Stimulated activated CD8-positive, alpha-beta memory T cell treated with anti-CD3 and anti-CD28 coated beads, Interleukin-4, amount 100 ng/mL, for 1 hour (primary cell): ENCODE measurements at places on chromosomes 13 and 19.

DNA sequence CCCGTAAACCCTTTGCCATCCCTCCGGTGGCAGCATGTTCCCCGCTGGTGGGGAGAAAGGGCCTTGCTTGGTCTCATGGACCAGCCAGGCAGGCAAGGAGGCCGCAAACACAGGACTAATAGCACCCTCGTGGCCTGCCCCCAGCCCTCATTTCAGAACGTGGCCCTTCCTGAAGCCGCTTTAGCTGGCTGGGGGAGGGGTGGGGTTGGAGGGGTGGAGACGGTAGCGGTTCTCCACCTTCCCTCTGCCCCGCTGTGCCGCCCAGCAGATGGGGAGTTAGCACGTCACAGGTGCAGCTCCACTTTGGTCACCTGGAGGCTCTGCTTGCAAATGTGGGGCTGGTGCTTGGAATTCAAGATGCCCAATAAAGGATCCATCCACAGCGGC, 59.3 kb upstream of the URI1 start:
- no peak for DNase-seq

- DNase-seq, result no peak
Measured at GRCh38 chr19:18108897-18109296, 11.3 kb downstream of the MAST3 start.

GRCh38 chr13:34114581-34114980, 296.6 kb downstream of the RFC3 start:
- DNase-seq, result no peak

GRCh38 chr13:32246468-32246867, 68.7 kb downstream of the ZAR1L start:
- DNase-seq, result no peak

DNA sequence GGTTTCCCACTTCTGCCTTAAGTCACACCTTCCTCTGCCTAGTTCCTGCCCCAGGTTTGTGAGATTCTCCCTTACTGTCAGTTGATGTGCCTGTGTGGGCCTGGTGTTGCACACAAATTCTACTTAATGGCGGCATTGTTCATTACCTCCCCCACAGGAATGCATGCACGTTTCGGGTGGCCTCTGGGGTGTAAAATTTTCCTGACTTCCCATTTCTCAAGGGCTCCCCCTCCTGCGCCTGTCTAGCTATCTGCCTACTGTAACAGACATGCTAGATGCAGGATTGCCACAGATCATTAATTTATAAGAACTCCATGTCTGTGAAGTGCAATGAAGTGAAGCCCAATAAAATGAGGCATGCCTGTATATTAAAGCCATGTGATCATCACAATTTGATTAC, 1466.3 kb downstream of the PCDH9 start:
- no peak for DNase-seq

DNA sequence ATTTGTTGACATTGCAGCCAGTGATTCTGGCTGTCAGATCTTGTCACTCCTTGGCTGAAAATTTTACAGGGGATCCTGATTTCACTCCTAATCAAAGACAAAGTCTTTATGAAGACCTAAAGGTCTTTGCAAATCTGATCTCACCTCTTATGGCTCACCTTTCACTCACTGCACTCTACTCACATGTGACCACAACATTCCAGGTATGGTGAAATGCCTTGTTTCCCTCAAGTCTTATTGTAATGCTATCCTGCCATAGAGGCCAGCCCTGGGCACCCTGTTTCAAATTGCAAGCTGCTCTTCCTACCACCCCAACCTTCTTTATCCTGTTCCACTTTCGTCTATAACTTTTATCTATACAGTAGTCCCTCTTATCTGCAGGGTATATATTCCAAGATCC, 200.1 kb downstream of the NDFIP2 start:
- no peak for DNase-seq

- no peak for DNase-seq
Measured at GRCh38 chr13:111467111-111467890, 146.9 kb downstream of the TEX29 start.

GRCh38 chr13:32125221-32125689, 93.7 kb downstream of the FRY start:
- DNase-seq, result no peak

- DNase-seq, result no peak
Measured at GRCh38 chr13:113060557-113061270, 44.9 kb upstream of the F7 start.

DNA sequence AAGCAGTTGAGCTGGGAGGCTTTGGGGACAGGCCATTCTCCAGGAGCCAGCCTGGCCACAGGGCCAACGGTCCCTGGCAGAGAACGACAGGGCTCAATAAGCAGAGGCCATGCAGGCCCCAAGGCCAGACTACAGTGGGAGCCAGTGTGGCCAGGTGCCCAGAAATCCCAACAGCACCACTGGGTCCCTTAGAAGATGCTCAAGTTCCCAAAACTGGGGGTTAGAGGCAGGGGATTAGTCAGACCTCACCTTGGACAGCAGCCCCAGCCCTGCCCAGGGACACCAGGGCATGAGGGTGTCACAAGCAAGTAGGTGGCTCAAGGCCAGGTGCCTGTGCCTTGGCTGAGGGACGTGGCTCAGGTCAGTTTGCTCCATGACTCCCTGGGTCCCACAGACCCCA, 12.8 kb downstream of the SCGB2B2 start:
- no peak for DNase-seq

DNA sequence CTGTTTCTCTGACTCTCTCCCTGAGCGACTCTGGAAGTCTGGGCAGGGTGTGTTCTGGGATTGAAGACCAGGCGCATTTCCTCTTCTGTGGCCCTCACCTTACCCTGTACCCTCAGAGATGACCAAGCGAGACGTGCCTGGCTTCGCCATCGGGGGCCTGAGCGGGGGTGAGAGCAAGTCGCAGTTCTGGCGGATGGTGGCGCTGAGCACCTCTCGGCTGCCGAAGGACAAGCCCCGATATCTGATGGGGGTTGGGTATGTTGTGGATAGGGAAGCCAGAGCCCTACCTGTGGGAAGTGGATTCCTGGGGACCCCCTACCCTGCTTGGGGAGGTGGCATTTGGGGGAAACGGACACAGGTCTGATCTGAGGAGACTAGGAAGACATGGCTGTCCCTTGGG, 5.8 kb upstream of the DNM2 start:
- no peak for DNase-seq

- no peak for DNase-seq
Measured at GRCh38 chr13:72586518-72586917, 140.9 kb downstream of the MZT1 start.

DNA sequence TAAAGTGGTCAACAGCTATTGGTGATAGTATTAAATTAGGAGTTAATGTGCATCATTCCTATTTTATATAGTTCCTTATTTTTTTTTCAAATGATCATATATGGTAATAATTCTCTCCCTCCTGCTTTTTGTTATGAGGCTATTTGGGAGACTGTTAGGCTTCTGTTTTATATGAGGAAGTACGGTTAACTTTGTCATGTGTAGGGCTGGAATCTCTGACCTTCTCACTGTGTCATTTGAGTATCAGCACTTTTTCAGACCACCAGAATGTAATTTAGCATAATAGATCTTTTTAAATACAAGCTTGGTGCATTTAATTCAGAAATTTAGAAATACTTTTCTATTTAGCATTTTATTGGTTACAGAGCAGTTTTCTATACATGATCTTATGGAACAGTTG, 7.7 kb downstream of the DGKH start:
- DNase-seq, result no peak

DNA sequence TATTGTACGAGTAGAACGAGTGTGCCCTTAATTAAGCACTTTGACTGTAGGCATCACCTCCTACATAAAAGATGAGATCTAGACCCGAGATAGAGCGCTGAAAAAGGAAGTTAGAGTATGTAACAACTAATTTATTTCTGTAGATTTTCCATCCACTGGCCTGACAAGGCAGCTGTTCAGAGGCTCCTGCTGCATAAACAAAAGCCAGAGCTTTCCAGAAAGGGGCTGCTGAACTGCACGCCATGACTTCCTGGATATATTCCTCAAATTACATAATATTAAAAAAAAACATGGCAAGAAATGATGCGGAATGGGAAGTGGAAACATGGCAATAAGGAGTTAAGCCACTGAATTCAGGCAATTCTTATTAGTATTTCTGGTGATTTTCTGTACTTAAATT, 89.7 kb downstream of the AKAP11 start:
- DNase-seq, result no peak

DNA sequence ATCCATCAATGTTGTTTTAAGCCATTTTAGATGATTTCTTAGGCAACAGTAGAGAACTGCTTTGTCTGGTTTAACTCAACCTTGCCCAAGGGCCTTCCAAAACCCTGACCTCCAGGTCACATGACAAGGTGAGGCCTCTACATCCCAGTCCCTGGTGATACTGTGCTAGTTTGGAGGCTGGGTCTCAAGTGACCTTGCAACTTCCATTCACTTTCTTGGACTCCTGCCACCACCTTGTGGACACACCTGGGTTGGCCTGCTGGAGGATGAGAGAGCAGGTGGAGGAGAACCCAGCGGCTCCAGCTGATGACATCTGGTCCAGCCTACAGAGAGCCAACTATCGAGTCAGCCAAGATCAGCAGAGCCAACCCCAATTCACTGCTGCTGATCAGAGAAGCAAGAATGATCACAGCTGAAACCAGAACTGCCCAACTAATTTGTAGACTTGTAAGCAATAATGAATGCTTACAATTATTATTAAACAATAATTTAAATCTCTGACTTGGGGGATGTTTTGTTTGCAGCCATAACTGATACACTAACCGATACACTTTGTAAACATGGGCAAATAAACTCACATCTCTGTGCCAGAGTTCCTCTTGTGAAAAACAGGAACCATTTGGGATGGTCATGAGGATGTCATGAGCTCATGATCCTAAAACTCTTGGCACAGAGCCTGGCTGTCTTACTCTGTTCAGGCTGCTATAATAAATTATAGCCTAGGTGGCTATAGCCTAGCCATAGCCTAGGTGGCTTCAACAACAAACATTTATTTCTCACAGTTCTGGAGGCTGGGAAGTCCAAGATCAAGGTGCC, 11.5 kb downstream of the FAM187B start:
- no peak for DNase-seq

GRCh38 chr13:44523146-44524015, 52.7 kb downstream of the TSC22D1 start:
- no peak for DNase-seq

DNA sequence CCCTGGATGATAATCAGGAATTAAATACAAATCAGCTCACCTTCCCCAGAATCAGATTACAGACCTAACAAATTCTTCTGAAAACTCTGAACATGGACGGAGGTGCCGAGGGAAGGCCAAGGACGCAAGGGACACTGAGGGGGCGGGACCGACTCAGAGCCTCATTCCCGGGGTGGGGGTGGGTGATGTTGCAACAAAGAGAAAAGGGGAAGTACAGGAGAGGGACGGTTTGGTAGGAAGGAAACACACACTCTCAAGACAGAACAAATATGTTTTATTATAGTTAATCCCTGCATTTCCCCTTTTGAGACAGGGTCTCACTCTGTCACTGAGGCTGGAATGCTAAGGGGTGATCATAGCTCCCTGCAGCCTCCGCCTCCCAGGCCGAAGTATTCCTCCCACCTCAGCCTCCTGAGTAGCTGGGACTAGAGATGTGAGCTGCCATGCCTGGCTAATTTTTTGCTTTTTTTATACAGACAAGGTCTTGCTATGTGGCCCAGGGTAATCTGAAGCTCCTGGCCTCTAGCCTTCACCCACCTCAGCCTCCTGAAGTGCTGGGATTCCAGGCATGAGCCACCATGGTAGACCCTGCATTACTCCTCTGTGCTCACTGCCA, 786 bp upstream of the LILRA2 start:
- no peak for DNase-seq

- DNase-seq, result no peak
Measured at GRCh38 chr19:48646722-48647216, 782 bp upstream of the CA11 start.

- no peak for DNase-seq
Measured at GRCh38 chr19:23996549-23996948, 81.9 kb downstream of the ZNF726 start.

GRCh38 chr19:4473763-4474513, 1.8 kb downstream of the HDGFL2 start:
- DNase-seq, result no peak

GRCh38 chr19:53057904-53058580, 13.5 kb downstream of the ERVV-2 start:
- DNase-seq, result no peak

DNA sequence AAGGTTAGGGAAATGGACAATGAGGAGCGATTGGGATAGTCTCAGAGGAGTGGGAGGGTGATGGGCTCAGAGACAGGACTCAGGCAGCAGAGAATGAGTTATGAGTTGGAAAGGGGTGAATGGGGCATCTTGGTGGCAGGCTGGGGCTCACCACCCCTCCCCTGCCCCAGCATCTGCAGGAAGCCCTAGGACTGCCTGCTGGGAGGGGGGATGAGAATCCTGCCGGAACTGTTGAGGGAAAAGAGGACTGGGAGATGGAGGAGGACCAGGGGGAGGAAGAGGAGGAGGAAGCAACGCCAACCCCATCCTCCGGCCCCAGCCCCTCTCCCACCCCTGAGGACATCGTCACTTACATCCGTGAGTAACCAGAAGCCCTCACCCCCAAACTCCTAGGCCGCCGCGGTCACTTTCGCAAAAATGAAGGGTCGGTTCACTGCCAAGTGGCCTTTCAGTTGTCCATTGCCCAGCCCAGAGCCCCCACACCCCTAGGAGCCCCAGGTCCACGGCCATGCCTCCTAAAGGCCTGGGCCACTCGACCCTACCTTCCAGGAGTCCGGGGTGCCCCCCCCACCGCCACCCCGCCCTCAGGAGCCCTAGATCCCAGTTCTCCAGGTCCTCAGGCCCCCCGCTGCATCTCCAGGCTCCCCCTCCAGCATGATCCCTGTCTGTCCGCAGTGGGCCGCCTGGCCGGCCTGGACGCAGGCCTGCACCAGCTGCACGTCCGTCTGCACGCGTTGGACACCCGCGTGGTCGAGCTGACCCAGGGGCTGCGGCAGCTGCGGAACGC, 764 bp downstream of the CLEC11A start:
- DNase-seq, result no peak

GRCh38 chr19:42111384-42111783, 20.9 kb downstream of the POU2F2 start:
- no peak for DNase-seq

DNA sequence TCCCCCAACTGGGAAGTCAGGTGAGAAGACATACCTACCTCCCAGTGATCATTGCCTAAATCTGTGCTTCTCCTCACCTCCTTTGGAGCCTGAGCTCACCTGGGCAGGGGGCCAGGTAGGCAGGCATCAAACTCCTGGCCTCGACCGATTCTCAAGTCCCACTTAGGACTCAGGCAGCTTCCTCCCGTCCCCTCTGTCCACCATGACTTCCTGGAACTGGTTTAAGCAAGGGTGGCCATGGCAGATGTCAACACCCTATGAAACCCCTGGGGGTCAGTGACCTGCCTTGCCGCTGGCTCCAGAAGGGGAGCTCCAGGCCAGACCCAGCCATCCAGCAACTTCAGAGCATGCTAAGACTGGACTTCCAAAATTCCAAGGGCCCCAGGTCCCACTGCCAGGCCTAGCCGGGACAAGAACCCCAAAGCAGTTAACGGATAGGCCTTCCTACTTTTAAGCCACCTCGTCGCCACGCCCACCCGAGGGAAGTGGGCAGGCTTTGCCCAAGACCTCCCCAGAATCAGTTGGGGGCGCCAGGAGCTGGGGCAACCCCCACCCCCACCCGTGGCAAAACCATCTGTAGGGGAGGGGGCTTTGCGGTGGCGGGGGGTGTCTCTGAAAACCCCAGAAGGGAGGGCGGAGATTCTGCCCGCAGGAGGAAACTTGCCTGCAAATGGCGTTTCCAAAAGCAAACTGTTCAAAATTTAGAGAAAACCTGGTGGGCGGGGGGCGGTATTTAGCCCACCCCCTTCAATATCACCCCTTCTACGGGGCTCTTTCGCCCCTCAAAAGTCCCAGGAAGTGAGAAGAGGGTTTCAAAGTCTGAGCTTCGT, 657 bp downstream of the PLIN3 start:
- DNase-seq, result no peak

- DNase-seq, result no peak
Measured at GRCh38 chr19:19115954-19116353, 22.3 kb downstream of the TMEM161A start.

GRCh38 chr19:1068009-1069001, 1.3 kb downstream of the ARHGAP45 start:
- peak; percentile 57 for DNase-seq
